ENCODE measurements at places on chromosomes 12 and 14.

DNA sequence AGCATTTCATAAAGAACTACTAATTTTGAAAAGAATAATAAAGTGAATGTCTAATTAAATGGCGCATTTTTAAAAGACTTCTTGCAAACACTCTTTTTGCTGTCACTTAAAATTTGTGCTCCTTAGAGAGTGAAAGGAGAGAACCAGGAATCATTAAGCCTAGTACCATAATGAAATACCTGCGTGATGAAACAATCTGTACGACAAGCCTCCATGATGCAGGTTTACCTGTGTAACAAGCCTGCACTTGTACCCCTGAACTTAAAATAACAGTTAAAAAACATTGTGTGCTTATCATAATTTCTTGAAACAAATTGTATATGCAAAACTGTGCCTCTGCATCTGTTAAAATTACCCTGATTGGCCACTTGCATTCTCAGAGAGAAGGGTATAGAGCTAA lies 108.1 kb downstream of the MGAT4C start:
- no peak for DNase-seq

- DNase-seq = no peak
These were observed 47.9 kb upstream of the ATF7IP start for GRCh38 chr12:14317362-14318146.

- peak; percentile 96 for DNase-seq
These were observed 319.4 kb downstream of the KCNC2 start for GRCh38 chr12:74890237-74890599.

GRCh38 chr12:132489078-132489601 lies 811 bp upstream of the FBRSL1 start:
- no peak for DNase-seq

- DNase-seq = no peak
These were observed 64.8 kb downstream of the CACNA1C start for GRCh38 chr12:2117541-2117940.

DNA sequence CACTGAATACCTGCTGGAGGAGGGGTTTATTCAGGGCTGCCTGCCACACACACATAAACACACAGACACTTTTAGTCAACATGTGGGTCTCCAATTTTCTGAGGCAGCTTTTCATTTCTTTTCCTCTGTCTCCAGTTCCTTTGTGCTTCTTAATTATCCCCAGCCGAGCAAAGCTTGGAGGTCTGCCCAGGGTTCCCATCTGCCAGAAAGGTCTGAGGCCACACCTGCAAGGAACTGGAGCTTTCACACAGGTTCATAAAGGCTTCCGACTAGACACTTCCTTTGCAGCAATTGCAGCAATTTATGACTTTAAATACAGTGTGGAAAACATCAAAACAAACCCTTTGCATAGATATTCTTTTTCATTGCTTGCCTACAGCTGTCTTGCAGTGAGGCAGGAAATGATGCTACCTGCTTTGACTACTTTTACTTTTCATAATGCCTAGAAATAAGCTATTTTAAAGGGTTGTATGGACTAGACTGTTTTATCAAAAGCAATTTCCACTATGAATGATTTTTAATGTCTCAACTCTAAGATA lies 1318.9 kb downstream of the AACS start:
- DNase-seq = no peak

GRCh38 chr12:131276501-131277185 lies 322.9 kb downstream of the ADGRD1 start:
- no peak for DNase-seq
